Activated naive CD8-positive, alpha-beta T cell treated with anti-CD3 and anti-CD28 coated beads, Interleukin-2, amount 10 ng/mL, durations not matched to agents 7 days and 5 days (primary cell): ENCODE measurements at places on chromosomes 2 and 18. TPM values are rescaled to one million over a fixed set of nuclear protein-coding genes. Genes with fewer than 3 reads are reported as not detected.

Gene GPR35
- 19.3 TPM for total RNA-seq

Gene C2orf78
- not detected for total RNA-seq

Gene CNNM3
- 34.7 TPM for total RNA-seq

Gene SLC20A1
- 113 TPM for total RNA-seq

Gene RAX
- total RNA-seq = not detected

Gene GTF2A1L
- not detected for total RNA-seq

Gene IKZF2
- 18.7 TPM for total RNA-seq

Gene CKAP2L
- total RNA-seq = 40.3 TPM

Gene LHCGR
- total RNA-seq = not detected

Gene DSG4
- not detected for total RNA-seq

Gene SKA1
- 25.6 TPM for total RNA-seq

Gene FEV
- total RNA-seq = not detected

Gene LRRC30
- not detected for total RNA-seq

DNA sequence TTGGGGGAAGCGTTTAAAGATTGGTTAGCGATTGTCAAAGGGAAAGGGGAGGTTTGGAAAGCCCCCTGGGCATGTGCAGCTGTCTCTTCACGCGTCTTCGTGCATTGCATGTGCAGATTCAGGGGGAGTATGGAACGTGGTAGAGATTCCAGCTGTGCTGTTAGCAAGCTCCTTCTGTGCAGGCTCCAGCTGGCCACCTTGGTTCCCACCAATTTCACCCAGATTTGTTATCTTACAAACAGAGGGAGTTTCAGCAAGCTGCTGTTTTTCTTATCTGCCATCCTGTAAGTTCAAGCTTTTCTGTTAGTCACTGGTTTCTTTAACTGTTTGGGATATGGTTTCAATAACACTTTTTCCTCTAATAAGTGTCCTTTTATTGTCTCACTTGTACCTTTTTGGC is 30.4 kb downstream of the FARP2 start:
- no peak for DNase-seq
- H3K27me3 ChIP-seq = no peaks in the 10 kb centered on the region
- H3K4me3 ChIP-seq = no peak overlapping the region
- no peak overlapping the region for H3K27ac ChIP-seq
- H3K4me1 ChIP-seq = peaks cover 4% of the 10 kb centered on the region

DNA sequence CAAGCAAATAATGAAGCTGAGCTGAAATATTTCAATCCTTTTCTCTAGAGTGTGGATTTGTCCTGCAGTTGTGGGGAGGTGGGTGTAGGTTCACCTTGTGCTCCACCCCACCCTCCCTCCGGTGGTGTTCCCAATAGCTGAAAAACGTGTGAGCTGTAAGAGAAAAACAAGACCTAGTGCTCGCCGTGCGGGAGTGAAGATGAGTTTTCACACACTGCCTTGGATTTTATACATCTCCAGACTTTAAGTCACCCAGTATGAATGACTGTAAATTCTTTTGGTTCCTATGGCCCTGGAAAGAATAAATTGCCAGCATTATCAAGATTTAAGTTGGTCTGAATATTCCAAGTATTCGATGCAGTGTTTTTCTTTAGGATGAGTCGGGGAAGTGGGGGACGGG is 1.9 kb upstream of the SOX11 start:
- H3K27ac ChIP-seq = peak overlapping the region; percentile 45
- H3K36me3 ChIP-seq = peaks cover 2% of the 10 kb centered on the region
- DNase-seq = no peak
- peaks cover 40% of the 10 kb centered on the region for H3K27me3 ChIP-seq
- peaks cover 11% of the 10 kb centered on the region for H3K4me1 ChIP-seq

DNA sequence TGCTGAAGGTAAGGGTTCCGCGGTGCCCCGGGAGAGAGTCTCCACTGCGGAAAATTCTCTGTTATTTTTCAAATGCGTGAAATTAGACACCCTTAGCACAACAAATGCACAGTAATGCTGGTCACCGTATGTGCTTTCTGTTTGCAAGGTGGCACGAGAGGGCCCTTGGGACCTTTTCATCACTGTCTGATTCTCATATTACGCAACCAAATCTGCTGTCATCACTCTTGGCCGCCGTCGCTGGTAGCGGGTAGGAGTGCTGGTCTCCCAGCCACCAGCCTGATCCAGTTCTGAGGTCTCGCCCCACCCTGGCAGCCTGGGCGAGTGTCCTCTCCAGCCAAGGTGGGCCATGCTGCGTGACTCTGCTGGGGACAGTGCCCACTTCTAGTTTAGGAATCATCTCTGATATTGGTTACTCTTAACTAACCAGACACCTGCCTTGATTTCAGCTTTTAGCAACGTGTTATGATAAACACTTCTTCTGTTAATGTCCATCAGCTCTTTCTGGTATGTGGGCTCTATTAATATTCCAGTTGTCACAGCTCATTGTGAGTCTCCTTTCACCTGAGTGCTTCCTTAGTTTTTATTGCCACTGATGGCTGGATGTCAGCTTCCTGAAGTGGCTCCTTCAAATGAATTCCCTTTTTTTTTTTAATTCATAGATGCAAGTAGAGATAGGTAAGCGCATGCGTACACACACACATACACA is 199.4 kb downstream of the GBX2 start:
- no peak overlapping the region for H3K4me3 ChIP-seq
- no peak for DNase-seq
- H3K27me3 ChIP-seq = peaks cover 6% of the 10 kb centered on the region
- no peak overlapping the region for H3K27ac ChIP-seq

- no peak overlapping the region for H3K27ac ChIP-seq
- no peaks in the 10 kb centered on the region for H3K36me3 ChIP-seq
- peaks cover 2% of the 10 kb centered on the region for H3K27me3 ChIP-seq
- H3K4me1 ChIP-seq = no peaks in the 10 kb centered on the region
- no peak overlapping the region for H3K4me3 ChIP-seq
- DNase-seq = no peak
Measured at GRCh38 chr18:68428661-68429060, 286.2 kb downstream of the TMX3 start.

- DNase-seq = no peak
- H3K4me3 ChIP-seq = no peak overlapping the region
- H3K27ac ChIP-seq = no peak overlapping the region
- peaks cover 2% of the 10 kb centered on the region for H3K27me3 ChIP-seq
Measured at GRCh38 chr2:23545811-23546210, 160.8 kb downstream of the KLHL29 start.

DNA sequence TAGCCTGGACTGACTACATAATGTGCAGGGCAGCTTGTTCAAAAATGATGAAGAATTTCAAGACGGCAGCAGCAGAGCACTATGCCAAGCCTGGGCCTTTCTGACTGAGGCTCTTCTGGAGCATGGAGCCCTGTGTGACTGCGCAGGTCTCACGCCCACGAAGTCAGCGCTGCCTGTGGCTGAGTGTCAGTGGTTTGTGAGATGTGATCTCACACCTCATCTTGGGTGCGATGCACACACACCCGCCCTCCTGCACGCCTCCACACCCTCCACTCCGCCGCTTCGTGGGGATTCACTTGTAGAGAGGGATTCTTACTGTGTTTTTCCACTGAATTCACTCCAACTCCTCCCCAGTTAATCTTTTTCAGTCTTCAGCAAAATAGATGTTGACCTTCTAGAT is 103.9 kb downstream of the VIT start:
- H3K4me1 ChIP-seq = peaks cover 5% of the 10 kb centered on the region
- no peak overlapping the region for H3K27ac ChIP-seq
- H3K4me3 ChIP-seq = no peak overlapping the region

DNA sequence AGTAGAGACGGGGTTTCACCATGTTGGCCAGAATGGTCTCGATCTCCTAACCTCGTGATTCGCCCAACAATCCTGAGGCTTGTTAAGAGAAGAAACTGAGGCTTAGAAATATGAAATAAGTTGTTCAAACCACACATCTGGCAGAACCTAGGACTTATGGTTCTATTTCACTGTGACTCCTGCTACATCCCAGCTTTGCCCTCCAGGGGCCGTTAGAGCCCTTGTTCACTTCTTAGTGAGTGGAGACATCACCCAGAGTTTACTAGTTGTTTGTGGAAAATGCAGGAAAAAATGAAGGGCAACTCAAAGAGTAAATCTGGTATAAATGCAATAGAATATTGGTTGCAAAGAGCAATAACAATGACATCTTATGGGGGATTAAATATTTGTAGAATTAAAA is 43.9 kb downstream of the MARCHF4 start:
- H3K36me3 ChIP-seq = no peaks in the 10 kb centered on the region
- no peaks in the 10 kb centered on the region for H3K4me1 ChIP-seq
- DNase-seq = no peak
- H3K27ac ChIP-seq = no peak overlapping the region

DNA sequence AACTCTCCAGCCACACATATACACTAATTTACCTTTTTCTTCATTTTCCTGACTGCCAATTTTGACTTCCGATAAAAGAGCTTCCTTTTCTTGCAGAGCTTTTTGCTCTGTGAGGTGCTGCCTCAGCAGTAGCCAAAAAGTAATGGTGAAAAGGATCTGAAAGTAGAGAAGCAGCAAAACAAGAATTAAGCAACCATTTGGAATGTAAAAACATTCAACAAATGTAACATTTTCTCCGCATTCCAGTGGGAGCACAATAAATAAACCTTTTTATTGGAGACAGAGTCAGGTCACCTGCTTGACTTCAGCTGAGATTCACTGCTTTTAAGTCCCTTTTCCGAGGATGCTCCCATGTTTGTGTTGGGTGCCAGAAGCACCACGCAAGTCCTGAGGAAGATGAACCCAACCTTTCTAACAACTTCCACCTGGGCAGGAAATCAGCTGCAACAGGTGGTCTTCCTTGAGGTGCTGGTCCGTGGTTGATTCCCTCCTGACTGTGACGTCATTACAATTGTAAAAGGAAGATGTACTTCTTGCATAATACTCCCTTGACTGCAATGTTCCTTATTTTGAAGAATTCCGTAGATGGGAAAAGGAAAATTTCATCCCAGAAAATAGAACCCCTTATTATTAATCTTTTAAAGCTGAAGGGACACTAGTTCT is 265.5 kb downstream of the NAPG start:
- peaks cover 24% of the 10 kb centered on the region for H3K27me3 ChIP-seq
- DNase-seq = no peak
- no peak overlapping the region for H3K27ac ChIP-seq

- H3K27ac ChIP-seq = no peak overlapping the region
- H3K4me1 ChIP-seq = no peaks in the 10 kb centered on the region
- no peaks in the 10 kb centered on the region for H3K27me3 ChIP-seq
- H3K36me3 ChIP-seq = peaks cover 10% of the 10 kb centered on the region
Measured at GRCh38 chr2:186611526-186611925, 21.7 kb downstream of the ITGAV start.

DNA sequence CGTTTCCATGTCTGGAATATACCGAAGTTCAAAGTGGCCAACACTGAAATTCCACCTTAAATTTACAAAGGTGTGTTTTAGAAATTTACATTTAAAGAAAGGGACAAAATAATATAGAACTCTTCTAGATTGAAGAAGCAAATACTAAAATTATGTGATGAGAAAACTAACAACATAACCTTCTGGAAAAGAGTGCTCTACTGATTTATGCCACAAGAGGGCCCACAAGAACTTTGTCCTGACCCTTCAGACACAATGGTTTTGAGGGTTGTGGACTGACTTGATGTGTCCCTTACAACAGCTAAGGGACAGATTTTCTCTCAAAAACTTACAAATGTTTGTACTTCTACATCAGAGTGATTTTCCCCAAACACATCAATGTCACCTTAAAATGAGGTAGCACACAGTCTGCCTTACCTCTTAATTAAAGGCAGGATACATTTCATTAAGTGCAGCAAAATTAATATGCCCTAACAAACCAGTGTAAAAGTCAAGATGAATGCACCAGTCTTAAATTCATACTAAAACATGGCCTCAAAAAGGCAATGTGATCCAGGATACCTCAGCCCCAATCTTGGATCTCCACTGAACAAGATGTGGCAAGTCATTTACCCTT is 36.2 kb downstream of the EIF2AK3 start:
- H3K4me1 ChIP-seq = no peaks in the 10 kb centered on the region
- H3K36me3 ChIP-seq = peaks cover 6% of the 10 kb centered on the region
- H3K27ac ChIP-seq = no peak overlapping the region
- H3K27me3 ChIP-seq = no peaks in the 10 kb centered on the region
- no peak for DNase-seq

GRCh38 chr2:98560256-98560771 is 48.0 kb downstream of the COA5 start:
- no peaks in the 10 kb centered on the region for H3K27me3 ChIP-seq
- H3K27ac ChIP-seq = peak overlapping the region; percentile 57
- no peak for DNase-seq
- H3K4me1 ChIP-seq = peaks cover 58% of the 10 kb centered on the region

- no peaks in the 10 kb centered on the region for H3K36me3 ChIP-seq
- H3K27ac ChIP-seq = no peak overlapping the region
- H3K4me1 ChIP-seq = no peaks in the 10 kb centered on the region
Measured at GRCh38 chr2:193332941-193333340, 1138.2 kb upstream of the TMEFF2 start.

- H3K4me3 ChIP-seq = no peak overlapping the region
- H3K4me1 ChIP-seq = no peaks in the 10 kb centered on the region
- no peaks in the 10 kb centered on the region for H3K36me3 ChIP-seq
- no peak for DNase-seq
- peaks cover 1% of the 10 kb centered on the region for H3K27me3 ChIP-seq
Measured at GRCh38 chr2:54845094-54845493, 121.6 kb downstream of the EML6 start.

DNA sequence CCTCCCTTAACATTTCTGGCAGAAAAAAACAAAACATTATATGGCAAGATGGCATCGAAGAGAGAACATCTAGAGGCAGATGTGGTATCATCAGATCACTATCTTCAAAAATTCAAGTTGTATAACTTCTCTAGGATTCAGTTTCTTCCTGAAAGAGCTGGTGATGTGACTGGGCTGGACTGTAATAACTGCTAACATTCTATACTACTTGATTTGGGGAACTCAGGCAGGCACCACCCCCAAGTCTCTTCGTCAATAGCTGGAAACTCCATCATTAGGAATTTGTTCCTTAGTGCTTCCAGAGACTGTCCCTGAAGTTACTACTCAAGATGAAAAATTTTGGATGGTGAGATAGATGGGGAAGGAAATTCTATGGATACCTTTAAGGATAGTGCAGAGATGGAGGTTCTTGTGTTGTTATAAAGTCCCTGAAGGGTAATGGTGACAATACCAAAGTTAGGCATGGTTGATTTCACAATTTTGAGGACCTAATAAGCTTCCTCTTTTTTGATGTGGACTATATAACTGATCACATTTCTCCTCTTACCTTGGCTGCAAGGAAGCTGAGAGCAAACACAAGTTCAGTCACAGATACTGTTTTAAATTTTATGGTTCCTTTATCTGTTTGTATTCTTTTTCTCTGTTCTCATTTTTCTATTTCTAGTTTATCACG is 59.1 kb upstream of the PGAP1 start:
- H3K4me1 ChIP-seq = peaks cover 32% of the 10 kb centered on the region
- no peak overlapping the region for H3K27ac ChIP-seq
- DNase-seq = no peak
- no peak overlapping the region for H3K4me3 ChIP-seq
- peaks cover 59% of the 10 kb centered on the region for H3K36me3 ChIP-seq

- no peaks in the 10 kb centered on the region for H3K4me1 ChIP-seq
- no peaks in the 10 kb centered on the region for H3K27me3 ChIP-seq
- DNase-seq = no peak
- no peak overlapping the region for H3K27ac ChIP-seq
- no peaks in the 10 kb centered on the region for H3K36me3 ChIP-seq
Measured at GRCh38 chr18:70377317-70377799, 88.5 kb downstream of the SOCS6 start.

GRCh38 chr2:228118940-228119339 is 62.5 kb downstream of the SPHKAP start:
- H3K36me3 ChIP-seq = no peaks in the 10 kb centered on the region
- no peaks in the 10 kb centered on the region for H3K4me1 ChIP-seq
- no peak overlapping the region for H3K27ac ChIP-seq
- no peaks in the 10 kb centered on the region for H3K27me3 ChIP-seq
- H3K4me3 ChIP-seq = no peak overlapping the region

GRCh38 chr2:218400930-218401881 is 1.5 kb downstream of the CTDSP1 start:
- H3K27ac ChIP-seq = peak overlapping the region; percentile 65
- peaks cover 6% of the 10 kb centered on the region for H3K36me3 ChIP-seq
- H3K4me1 ChIP-seq = peaks cover 34% of the 10 kb centered on the region
- no peaks in the 10 kb centered on the region for H3K27me3 ChIP-seq
- peak overlapping the region; percentile 79 for H3K4me3 ChIP-seq
